Stimulated activated CD8-positive, alpha-beta memory T cell treated with anti-CD3 and anti-CD28 coated beads, Interleukin-7, amount 100 ng/mL, for 48 hours (primary cell): ENCODE measurements at places on chromosomes 13 and 19.

GRCh38 chr19:13629687-13630357, 123.5 kb upstream of the CACNA1A start:
- DNase-seq: no peak

DNA sequence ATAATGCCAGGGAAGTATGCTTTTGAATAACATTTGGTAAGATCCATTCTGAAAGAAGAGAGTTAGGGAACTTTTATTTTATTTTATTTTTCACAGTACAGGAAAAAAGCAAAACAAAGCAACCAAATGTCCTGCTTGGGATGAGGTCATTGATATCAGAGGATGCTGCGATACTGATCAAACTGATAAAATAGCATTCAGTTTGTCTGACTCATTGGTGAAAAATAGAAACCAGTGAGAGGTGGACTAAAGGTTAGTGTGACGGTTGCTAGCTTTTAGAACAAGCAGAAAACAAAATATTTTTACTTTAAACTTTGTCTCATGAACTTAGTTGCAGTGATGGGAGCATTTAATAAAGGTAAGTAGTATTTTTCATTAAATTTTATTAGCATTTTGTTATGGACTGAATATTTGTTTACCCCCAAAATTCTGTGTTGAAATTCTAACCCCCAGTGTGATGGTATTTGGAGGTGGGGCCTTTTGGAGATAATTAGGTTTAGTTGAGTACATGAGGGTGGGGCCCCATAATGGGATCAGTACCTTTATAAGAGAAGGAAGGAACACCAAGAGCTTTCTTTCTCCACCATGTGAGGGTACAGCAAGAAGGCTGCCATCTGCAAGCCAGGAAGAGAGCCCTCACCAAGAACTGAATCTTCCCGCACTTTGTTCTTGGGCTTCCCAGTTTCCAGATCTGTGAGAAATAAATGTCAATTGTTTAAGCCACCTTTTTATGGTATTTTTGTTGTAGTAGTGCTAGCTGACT, 37.3 kb downstream of the ITGBL1 start:
- no peak for DNase-seq

DNA sequence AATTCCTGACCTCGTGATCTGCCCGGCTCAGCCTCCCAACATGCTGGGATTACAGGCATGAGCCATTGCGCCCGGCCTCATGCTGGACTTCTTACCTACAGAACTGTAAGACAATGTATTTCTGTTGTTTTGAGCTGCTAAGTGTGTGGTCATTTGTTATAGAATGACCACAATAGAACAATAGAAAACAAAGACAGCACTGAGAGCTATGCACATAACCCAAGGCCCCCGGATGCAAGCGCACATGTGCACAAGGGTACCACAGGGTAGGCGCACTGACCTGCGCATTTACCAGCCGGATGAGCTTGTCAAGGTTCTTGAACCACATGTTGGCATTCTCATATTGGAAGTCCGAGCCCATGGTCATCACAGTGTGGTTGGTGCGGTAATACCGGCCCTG, 5.6 kb downstream of the MAN2B1 start:
- DNase-seq: no peak

DNA sequence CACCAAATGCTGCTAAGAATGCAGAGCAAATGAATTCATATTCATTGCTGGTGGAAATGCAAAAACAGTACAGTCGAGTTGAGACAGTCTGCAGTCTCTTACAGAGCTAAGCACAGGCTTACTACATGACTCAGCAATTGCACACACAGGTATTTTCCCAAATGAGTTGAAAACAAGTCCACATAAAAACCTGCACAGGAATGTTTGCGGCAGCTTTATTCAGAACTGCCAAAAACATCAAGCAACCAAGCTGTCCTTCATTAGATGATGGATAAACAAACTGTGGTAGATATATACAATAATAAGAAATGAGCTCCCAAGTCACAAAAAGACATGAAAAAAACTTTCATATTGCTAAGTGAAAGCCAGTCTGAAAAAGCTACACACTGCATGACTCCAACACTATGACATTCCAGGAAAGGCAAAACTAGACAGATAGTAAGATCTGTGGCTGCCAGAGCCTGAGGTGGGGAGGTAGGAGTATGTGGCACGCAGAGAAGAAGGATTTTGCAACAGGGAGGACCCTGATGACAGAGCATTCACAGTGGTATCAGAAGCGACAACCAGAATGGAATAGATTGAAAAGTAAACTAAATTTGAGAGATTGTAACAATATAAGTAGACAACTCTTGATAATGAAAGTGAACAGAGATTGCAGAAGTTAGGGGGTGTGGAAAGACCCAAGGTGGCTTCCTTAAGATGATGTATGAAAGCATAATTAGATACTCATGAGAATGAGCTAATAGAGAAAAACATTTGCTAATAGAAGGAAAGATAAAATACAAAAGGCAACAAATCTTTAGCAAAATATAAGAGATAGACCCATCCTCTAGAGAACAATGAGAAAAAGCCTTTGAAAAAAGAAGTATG, 52.7 kb downstream of the TSC22D1 start:
- no peak for DNase-seq

- no peak for DNase-seq
Measured at GRCh38 chr13:50015258-50015657, at the start of gene KCNRG. KCNRG (plus strand) TSS chr13:50015444; CDS start chr13:50015494, 50 bp downstream.

DNA sequence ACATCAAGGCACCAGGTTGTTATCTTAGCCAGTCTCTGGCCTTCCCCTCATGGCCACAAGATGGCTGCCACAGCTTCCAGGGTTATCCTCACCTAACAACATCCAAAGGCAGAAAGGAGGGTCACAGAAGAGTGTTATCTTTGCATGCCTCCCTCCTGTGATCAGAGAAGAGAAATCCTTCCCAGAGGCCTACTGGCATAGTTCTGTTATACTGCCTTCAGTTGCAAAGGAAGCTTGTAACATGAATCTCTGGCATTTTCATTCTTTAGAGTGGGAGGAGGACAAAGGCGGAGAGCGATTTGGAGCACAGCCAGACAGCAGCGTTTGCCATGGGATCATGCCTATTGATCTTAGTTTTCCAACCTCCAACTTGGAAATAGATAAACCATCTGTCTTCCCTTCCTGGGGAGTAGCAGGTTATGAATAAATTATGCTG, 135.7 kb downstream of the DNAJC15 start:
- DNase-seq: no peak
